ENCODE measurements at places on chromosomes 11 and 22.

- no peak for DNase-seq
Observed at GRCh38 chr11:120288021-120288420, 37.1 kb upstream of the TLCD5 start.

DNA sequence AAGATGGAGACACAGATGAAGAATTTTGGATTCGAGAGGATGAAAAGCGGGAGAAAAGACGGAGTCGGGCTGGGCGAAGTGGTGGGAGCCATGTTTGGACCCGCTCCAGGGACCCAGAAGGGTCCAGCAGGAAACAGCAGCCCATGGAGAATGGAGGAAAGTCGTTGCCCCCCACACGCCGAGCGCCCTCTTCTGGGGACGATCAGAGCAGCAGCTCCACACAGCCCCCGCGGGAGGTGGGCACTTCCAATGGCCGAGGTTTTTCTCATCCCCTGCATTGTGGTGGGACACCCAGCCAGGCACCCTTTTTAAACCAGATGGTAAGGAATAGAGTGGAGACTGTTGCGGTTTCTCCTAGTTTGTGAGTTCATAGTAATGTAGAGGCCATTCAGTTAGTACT is 22.8 kb upstream of the SLC25A18 start:
- no peak for DNase-seq

DNA sequence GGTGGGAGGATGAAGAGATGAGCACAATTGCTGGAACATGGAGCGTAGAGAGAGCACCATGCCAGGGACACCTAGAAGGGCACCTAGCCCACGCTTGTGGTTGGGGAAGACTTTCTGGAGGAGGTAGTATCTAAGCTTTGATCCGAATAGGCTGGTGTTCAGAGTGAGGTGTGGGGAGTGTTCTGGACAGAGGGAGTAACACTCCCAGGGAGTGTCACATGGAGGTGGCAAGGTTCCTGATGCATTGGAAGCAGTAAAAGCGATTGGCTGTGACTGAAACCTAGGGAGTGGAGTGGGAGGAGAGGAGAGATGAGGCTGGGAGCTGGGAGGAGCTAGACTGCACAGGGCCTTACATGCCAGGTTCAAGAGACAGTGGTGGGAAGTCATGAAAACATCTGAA is 188.0 kb upstream of the NCAM1 start:
- DNase-seq = no peak

DNA sequence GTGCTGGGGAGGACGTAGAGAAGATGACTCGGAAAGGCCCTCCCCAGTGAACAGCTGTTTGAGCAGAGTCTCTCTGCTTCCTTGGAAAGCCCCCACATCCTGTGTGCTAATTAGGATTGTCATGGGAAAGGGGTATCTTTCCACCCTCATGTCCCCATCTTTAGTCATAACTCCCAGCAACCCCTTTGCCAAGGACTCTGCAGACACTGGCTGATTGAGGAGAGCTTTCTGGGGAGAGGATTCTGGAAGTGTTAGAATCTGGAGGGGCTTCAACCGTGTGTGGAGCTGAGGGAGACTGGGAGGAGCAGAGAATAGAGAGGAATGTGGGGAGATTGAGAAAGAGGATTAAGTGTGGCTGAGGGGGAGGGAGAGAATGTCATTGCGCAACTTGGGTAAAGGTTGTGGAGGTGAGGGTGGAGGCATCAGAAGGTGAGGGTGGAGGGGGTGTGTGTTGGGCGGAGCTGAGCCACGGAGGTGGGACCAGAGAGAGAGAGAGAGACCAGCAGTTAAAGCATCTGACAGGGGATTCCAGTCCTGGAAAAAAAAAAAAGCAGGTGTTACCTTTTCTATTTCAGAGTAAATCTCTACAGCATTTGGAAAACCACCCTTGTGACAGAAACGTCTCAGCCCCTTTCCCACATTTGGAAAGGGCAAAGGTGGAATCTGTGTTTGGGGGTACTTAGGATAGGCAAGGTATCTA is 2.2 kb downstream of the DTX4 start:
- no peak for DNase-seq

- no peak for DNase-seq
Observed at GRCh38 chr11:4164884-4165590, 70.4 kb downstream of the RRM1 start.

DNA sequence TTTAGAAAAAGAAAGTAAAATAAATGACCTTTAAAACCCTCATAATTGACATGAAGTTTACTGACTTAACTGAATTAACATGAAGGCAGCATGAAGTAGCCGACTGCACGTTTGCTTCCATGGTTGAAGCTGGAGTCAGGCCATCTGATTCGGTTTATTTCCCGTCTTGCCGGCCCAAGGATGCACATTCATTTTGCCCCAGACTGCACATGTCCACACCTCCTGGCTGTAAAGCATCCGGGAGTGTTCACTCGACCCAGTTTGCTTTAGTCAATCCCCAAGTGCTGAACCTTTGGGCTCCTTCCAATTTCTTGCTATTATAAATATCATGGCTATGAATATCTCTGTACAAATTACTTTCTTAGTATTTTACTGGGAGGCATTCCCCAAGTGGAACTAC is 17.7 kb upstream of the TUB start:
- no peak for DNase-seq

- no peak for DNase-seq
Observed at GRCh38 chr22:43889860-43890253, 2.0 kb downstream of the PNPLA5 start.

GRCh38 chr11:16763746-16764145 is 25.3 kb downstream of the C11orf58 start:
- no peak for DNase-seq

GRCh38 chr22:47563406-47564157 is 801.1 kb downstream of the TBC1D22A start:
- DNase-seq = no peak

- DNase-seq = no peak
Observed at GRCh38 chr11:121421149-121421901, 30.8 kb upstream of the SORL1 start.

DNA sequence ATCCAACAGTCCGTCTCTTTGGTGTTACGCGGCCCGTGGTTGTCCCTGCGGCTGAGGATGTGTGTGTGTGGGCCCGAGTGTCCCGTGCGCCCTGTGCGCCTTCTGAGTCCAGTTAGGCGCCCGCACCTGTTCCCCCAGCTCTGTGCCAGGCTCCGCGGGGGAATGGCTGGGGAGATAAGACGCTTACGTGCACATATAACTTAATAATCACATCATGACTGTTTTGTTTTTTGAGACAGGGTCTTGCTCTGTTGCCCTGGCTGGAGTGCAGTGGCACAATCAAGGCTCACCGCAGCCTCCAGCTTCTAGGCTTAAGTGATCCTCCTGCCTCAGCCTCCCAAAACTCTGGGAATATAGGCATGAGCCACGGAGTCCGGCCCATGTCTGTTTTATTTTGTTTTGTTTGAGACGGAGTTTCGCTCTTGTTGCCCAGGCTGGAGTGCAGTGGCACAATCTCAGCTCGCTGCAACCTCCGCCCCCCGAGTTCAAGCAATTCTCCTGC is 817 bp downstream of the ARL2 start:
- DNase-seq = no peak

GRCh38 chr22:19377565-19378343 is 53.8 kb downstream of the HIRA start:
- no peak for DNase-seq

GRCh38 chr22:44975427-44976262 is 34.2 kb downstream of the PHF21B start:
- DNase-seq = no peak

GRCh38 chr22:29345932-29346331 is 30.4 kb upstream of the RASL10A start:
- DNase-seq = no peak

DNA sequence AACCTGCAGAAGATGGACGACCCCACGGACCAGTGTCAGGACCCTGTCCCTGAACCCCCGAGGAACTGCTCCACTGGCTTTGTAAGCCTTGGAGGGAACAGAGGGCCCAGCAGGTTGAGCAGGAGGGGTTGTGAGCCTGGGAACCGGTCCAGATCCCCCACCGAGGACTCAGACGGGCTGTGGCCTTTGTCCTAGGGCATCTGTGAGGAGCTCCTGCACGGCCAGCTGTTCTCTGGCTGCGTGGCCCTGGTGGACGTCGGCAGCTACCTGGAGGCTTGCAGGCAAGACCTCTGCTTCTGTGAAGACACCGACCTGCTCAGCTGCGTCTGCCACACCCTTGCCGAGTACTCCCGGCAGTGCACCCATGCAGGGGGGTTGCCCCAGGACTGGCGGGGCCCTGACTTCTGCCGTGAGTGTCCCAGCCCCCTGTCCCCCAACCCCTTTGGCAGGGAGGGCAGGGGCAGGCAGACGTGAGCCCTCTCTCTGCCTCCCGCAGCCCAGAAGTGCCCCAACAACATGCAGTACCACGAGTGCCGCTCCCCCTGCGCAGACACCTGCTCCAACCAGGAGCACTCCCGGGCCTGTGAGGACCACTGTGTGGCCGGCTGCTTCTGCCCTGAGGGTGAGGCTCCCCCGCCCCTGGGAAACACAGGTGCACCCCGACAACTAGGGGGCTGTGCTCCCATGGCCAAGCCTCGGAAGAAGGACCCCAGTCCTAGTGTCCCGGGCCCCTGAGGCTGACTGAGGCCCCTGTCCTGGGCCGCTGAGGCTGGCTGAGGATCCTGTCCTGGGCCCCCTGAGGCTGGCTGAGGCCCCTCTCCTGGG is 6.4 kb downstream of the MUC5AC start:
- DNase-seq = no peak

DNA sequence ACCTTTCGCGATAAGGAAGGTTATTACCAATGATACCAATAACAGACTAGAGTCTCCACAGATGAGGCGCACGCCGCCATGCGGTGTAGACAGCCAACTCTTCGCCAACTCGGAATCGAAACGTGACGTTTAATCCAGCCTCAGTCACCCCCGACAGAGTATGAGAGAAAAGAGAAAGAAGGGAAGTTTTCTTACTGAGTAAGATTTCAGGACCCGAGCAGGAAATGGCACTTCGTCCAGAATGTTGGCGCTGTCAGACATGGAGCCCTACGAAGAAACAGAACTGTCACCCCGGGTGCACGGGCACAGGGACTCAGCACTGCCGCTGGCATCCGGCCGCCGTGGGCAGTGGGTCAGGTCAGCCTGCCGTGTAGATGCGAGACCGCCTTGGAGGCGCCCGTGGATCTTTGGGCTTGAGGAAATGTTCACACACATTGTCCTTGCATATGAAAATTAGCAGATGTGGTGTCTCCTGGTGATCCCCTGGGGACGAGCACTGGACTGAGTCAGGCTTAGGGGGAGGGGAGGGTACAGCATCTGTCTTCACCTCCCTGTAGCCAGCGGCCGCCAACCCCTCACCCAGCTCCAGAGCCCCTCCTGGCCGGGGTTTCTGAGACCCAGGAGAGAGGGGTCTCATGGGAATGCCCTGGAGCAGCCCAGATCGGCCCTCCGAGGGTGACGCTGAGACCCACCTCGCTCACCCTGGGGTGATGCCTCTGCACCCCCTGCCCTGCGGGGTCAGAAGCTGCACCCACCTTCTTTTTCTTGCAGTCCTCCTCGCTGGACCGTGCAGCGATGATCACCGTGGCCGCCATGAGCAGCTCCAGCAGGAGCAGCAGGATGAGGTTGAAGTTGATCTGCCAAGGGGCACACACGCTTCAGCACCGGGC is 8.3 kb downstream of the MLC1 start:
- no peak for DNase-seq

- DNase-seq = no peak
Observed at GRCh38 chr22:37474447-37475090, 11.6 kb downstream of the MFNG start.

DNA sequence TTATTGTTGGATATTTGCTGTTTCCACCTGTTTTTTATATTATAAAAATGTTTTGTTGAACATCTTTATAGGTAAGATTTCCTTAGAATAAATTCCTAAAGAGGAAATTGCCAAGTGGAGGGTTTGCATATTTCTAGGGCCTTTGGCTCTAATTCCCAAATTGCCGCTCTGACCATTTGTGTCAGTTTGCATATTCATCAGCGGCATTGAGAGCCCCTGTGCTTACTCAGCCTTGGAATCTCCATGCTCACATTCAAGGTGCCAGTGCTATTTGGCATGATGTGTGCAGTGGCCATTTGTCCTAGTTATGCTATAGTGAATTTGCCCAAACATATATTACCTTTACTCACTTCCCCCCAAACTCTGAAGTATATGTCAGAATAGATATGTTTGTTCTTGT is 25.5 kb downstream of the KREMEN1 start:
- DNase-seq = peak; percentile 25

DNA sequence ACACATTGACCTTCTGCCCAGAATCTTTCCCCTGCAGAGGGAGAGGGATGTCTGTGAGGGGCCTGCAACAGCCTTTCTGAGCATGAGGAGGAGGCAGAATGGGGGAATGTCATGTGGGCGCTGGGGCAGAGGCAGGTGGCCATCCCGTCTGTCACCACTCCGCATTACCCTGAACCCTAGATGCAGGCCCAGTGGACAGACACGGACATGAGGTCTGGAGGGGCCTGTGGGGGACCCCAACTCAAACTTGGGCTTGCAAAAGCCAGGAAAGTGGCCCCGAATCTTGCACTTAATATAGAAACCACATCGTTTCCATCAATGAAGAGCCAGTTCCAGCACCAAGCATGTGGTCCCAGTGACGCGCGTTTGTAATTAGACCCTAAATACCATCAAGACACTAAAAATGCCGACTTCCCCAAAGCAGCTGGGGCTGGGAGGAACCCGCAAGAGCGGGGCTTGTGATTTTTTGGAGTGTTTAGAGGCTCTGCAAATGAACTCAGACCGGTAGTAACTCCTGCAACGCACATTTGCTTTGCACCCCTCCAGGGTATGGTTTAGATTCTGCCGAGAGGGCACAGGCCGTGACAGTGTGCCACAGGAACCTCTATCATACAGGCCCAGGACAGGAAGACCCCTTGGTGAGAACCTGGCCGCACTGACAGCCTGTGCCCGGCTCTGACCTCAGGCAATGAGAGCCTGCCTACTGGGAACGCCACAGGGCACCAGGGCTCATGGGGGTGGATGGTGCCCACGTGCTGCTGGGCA is 109.3 kb downstream of the CTTN start:
- no peak for DNase-seq

- no peak for DNase-seq
Observed at GRCh38 chr11:125338886-125339811, 156.9 kb downstream of the FEZ1 start.

DNA sequence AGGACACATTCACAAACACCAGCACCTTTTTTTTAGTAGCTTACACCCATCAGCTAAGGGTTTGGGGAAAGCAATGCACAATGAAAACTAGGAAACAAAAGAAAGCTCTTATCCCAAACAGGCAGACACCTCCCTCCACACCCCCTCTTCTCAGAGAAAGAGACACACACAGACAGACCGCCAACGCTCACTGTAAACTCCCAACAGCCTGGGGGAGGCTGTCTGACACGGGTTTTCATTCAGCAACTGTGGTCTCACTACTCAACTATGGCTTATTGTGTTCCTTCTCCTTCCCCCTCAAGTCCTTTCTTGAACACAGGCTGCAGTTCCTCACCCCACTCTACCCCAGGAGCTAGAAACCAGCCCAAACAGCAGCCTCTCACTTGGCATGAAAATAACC is 123.4 kb downstream of the C11orf58 start:
- DNase-seq = no peak

- DNase-seq = no peak
Observed at GRCh38 chr22:29049655-29050263, 11.9 kb downstream of the C22orf31 start.

Measured in C1 segment of cervical spinal cord (tissue), 14 donors.